ENCODE measurements at places on chromosomes 6 and 20. TPM values are rescaled to one million over a fixed set of nuclear protein-coding genes. Genes with fewer than 3 reads are reported as not detected.

IMPG1 gene
- total RNA-seq: 0.51 TPM

DNA sequence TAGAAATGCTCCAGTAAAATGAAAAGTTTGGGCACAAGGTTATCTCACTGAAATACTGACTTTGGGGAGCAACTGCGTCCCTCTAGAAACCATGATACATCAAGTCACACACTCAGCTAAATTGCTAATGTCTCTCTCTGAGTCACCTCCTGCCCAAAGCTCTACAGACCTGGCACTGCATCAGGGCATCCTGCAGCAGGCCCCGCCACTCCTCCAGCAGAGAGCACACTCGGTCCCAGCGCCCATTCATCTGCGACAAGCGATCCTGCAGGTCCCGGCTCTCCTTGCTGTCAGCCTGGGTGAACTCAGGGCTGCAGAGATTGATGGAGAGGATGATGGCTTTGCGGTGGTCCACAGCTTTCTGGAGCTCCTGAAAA is 329.0 kb downstream of the ESR1 start:
- H3K4me1 ChIP-seq: no peaks in the 10 kb centered on the region
- DNase-seq: no peak
- no peaks in the 10 kb centered on the region for H3K27me3 ChIP-seq
- H3K27ac ChIP-seq: no peak overlapping the region
- H3K36me3 ChIP-seq: no peaks in the 10 kb centered on the region
- H3K4me3 ChIP-seq: no peak overlapping the region

DCDC2 gene
- total RNA-seq: not detected

- H3K27ac ChIP-seq: no peak overlapping the region
- no peaks in the 10 kb centered on the region for H3K27me3 ChIP-seq
- no peak for DNase-seq
- H3K4me3 ChIP-seq: no peak overlapping the region
These were observed 182.5 kb downstream of the OTOR start for GRCh38 chr20:16930656-16931055.

DNA sequence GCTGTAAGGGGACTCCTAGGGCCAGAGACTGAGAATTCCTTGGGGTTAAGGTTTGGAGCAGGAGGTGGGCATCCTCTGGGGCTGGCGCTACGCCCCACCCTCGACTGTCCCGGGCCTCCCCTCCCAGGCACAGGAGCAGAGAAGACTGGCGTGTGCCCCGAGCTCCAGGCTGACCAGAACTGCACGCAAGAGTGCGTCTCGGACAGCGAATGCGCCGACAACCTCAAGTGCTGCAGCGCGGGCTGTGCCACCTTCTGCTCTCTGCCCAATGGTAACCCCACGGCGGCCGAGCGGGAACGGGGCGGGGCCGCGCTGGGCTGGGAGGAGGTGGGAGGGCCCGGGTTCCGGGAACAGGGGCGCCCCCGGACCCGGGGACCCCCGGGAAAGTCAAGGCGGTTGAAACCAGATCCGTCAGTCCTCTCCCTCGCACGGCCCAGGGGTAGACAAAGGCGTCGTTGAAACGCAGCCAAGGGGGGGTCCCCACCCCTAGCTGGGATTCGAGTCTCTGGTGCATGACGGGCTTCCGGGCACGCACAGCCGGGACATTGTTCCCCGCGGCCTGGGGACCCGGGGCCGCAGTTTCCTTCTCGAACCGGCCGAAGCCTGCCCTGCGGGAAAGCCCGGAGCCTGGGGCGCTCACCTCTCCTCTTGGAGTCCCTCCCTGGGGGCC is 844 bp downstream of the WFDC2 start:
- H3K36me3 ChIP-seq: peaks cover 4% of the 10 kb centered on the region
- H3K27ac ChIP-seq: no peak overlapping the region
- peaks cover 23% of the 10 kb centered on the region for H3K27me3 ChIP-seq
- peak; percentile 67 for DNase-seq
- no peaks in the 10 kb centered on the region for H3K4me1 ChIP-seq
- peak overlapping the region; percentile 79 for H3K4me3 ChIP-seq

DNA sequence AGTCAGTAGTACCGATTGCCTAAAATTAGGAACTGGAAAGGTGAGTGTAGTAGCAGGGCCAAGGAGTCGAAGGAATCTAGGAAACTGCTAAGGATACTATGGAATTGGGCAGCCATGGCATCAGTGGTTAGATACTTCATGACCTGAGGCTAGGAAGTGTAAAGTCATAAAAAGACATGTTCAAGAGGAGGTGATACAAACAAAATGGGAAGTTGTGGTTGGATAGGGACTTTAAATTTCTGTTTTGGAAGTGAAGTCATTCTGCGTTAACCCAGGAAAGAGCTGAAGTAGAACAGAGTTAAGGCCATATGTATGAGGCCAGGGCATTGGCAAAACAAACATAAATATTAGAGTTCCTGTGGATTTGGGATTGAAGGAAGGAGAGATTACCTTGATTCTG is 88.6 kb upstream of the TMEM181 start:
- H3K27ac ChIP-seq: no peak overlapping the region
- peaks cover 15% of the 10 kb centered on the region for H3K36me3 ChIP-seq
- H3K27me3 ChIP-seq: peaks cover 4% of the 10 kb centered on the region
- H3K4me3 ChIP-seq: no peak overlapping the region
- DNase-seq: no peak
- H3K4me1 ChIP-seq: peaks cover 6% of the 10 kb centered on the region

DEK gene
- 33.8 TPM for total RNA-seq

LPIN3 gene
- total RNA-seq: 5.9 TPM
